H9 (cell line): ENCODE measurements at places on chromosomes 5 and 9.

GRCh38 chr5:13187186-13187585 lies 757.3 kb downstream of the DNAH5 start:
- no peak for DNase-seq

- no peak for DNase-seq
Observed at GRCh38 chr9:119853126-119853525, 483.9 kb upstream of the BRINP1 start.

- DNase-seq: no peak
Observed at GRCh38 chr9:69495296-69495695, 170.3 kb downstream of the ENTREP1 start.

DNA sequence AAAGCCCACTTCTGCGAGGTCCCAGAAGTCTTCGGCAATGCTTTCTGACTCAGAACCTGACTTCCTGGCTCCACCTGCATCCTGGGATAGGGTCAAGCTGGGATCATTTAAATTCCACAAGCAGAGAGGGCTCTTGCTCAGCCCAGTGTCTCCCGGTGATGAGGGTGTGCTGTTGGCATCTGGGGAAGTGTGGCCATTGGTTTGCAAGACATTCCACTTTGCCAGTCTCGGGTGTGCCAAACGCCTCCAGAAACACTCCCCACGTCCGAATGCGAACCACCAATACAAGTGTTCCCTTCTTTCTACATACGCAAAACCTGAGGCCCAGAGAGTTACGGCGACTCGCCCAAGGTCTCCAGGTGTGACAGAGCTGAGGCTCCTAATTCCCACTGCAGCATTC lies 43.1 kb upstream of the FCN2 start:
- DNase-seq: no peak

DNA sequence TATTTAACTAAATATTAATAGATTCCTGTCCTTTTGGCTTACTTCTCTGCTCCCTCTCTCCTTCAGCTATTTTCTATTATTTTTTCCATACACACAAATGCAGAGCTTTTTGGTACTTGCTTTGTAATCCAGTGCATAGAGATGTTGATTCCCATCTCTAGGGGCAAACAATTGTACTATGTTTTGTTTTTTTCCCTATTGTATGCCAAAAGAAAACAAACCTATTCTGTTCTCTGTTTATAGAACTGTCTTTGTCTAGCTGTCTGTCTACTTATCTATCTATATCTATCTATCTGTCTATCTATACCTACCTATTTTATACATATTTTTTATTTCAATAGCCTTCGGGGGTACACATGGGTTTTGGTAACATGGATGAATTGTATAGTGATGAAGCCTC lies 121.6 kb upstream of the LIFR start:
- DNase-seq: no peak

DNA sequence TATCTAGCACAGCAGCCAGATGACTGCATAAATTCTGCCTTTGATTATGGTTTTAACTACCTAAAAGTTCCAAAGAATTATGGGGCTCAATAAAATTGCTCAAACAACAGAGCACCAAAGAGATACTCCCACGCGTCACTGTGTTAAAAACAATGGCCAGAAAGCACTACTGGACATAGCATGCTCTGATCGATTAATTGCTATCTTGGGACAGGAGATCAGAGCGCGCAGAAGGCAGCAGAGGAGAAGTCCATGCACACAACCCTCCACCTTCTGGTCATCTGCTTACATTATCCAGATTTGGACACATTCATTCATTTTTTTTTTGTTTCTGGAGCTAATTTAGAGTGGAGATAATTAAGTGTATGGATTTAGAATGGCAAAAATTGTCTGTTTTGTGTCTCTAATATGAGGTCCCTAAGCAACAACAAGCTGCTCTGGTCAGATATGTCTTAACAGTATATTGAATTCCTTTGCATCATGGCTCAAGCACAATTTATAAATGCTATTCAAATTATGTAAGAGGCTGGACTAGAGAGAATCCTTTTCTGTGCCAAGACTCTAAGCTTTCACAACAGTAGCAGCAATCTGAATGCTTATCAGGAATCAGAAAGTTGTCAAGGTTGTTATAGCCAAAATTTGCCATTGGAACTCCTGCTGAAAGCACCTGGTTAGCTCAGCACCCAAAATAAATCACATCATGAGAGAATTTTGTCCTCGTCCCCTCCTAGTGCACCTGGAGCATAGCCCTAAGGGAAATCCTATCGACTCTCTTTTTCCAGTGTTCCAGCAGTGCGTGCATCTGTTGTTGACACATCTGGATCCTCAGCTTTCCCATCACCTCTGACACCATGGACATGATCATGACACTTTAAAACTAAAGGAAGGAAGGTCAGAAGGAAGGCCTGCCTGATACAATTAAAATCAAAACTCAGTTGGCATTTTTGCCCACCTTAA lies 98.6 kb upstream of the HMHB1 start:
- DNase-seq: no peak

- no peak for DNase-seq
Observed at GRCh38 chr5:177109810-177110209, 23.1 kb downstream of the FGFR4 start.

DNA sequence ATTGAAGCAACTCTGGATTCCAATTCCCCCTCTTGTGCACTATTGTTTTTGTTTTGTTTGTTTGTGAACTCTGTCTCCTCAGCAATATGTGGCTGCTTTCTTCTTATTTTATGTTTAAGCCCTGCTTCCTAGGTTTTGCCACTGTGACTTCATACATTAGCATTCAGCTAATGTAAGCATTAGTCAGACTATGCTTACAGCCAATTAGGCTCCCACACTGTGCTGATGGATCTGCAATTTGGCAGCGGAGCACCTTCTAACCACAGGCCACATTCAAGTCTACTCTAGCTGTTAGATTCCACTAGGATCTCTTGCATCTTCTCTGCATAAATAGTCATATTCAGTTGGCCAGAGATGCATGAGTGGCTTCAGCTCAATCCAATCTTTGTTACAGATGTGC lies 9.6 kb upstream of the BICD2 start:
- no peak for DNase-seq

GRCh38 chr5:60822285-60822556 lies 21.8 kb downstream of the ELOVL7 start:
- DNase-seq: no peak

DNA sequence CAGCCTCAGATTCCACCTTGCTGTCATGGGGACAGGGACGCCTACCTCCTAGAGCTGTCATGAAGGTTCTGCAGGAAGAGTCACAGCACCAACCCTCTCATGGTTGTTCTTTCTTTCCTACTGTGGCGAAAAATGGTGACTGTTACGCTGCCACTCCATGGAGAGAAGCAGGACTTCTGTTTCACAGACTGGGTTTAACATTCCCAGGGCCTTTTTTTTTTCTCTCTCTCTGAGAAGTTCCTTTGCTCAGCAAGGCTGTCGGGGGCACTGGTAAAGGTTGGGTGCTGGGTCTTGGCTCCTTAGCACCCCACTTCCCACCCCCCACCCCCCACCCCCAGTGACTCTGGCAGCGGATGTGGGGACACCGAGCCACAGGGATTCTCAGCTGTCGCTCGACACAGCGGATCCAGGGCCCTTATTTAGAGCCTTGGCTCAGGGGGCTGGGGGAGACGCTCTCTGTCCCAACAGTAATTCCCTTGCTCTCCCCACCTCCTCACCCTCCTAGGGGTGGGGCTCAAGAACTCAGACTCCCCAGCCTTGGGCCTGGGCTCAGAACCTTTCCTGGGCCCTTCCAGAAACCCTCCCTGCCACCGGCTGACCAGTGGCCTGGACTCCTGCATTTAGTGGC lies 34.4 kb downstream of the DUSP1 start:
- no peak for DNase-seq

DNA sequence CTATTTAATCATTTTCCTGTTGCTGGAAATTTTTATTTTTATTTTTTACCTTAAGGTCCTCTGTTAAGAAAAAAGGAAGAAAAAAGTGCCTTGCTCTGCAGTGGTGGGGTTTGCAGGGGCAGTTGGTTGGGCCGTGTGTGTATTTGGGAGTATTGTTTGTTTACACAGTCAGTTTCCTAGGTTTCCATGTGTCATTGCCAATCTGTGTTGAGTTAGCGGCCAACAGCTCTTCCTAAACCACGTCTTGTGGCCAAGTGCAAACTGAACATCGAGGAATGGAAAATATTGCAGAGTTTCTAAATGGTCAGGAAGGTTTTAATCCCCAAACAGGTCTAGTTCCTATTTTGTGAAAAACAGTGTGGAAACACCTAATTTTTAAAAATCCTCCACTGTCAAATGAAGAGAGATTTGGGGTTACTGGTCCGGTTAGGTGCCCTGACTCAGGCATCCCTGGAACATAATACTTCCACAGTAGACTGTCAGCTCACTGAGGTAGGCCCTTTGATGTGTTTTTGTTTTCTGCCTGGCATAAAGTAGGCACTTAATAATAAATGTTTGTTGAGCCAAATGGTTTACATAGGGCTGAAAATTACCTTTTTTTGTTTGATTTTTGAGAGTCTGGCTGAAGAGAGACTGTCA lies 37.0 kb downstream of the MAMDC2 start:
- DNase-seq: no peak

DNA sequence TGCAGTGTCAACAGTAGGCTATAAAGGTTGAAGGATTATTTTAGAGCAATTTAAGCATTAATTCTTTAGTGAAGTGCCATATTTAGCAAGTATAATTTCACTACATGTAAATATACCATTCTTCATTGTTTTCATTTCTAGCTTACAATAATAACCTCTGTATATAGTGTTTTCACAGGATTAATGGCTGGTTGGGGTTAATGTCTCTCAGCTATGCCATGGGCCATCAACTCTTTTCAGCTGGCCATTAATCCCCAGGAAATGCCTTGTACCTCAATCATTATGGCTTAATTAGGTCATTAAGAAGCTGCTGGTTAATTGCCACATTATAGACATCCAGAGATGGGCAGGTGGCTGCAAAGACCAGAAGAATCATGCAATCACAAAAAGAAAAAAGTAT lies 715.1 kb downstream of the MAT2B start:
- no peak for DNase-seq

DNA sequence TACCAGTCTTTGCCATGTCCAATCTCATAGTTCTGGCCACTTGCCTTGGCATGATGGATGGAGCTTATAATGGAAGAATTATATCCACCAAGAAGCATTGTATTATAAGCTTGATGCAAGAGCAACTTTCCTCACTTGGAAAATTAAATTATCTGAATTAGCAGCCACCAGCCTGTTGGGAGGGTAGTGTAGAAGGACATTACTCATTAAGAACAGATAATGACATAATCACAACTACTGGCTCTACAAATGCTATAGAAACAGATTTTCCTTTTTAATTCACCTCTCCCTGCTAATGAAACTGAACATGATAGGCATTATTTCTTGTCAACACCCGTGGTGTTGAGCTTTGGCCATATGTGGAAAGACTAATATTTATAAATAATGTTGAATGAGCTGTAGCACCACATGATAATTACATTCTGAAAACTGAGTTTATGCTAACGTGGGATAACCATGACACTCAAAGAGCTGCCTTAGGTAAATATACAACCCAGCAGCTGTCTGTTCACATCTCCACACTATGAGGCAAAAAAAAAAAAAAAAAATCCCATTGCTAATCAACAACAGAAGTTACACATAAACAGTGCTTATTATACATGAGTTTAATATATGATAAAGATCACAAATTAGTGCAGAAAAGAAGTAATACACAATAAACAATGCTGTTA lies 48.1 kb upstream of the NR4A3 start:
- DNase-seq: no peak

GRCh38 chr5:125719681-125720347 lies 703.4 kb upstream of the GRAMD2B start:
- no peak for DNase-seq
